Mesothelial cell of epicardium (in vitro differentiated cells): ENCODE measurements at places on chromosomes 4 and X.

DNA sequence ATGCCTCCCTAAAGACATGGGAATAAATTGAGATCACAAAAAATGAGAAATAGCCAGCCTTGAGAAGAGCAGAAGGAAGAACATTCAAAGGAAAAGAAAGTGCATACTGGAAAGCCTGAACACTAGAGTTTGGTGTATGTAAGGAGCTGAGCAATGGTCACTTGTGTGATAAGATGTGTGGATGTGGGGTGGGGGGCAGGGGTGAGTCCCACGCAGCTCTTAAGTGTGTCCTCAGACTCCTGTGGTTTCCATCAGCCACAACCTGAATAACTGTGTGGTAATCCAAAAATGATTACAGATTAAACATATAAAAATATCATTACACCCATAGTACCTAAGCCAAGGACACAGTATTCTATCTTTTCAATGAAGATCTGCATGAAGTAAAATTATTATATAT is 59.9 kb downstream of the ELOVL6 start:
- no peak for DNase-seq

GRCh38 chrX:110310896-110311295 is 7.0 kb downstream of the AMMECR1 start:
- no peak for DNase-seq

GRCh38 chrX:142068365-142068764 is 136.7 kb downstream of the MAGEC2 start:
- DNase-seq, result no peak

DNA sequence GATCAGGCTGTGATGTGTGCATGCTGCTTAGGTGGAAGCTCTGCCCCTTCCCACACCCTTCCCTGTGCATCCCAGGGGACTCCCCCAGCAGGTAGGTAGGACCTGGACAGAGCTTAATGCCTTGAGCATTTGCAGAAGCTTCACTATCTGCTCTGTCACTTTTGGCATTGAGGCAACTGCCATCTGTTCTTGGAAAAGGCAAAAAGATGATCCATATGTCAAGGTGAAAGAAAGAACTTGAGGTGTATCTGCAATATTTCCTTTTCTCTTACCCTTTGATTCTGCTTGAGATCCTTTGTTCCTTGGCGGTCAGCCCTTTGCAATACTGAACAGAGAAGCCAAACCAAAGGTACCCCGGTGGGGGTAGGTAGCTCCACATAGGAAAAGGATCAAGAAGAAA is 37.1 kb upstream of the TBC1D9 start:
- no peak for DNase-seq

DNA sequence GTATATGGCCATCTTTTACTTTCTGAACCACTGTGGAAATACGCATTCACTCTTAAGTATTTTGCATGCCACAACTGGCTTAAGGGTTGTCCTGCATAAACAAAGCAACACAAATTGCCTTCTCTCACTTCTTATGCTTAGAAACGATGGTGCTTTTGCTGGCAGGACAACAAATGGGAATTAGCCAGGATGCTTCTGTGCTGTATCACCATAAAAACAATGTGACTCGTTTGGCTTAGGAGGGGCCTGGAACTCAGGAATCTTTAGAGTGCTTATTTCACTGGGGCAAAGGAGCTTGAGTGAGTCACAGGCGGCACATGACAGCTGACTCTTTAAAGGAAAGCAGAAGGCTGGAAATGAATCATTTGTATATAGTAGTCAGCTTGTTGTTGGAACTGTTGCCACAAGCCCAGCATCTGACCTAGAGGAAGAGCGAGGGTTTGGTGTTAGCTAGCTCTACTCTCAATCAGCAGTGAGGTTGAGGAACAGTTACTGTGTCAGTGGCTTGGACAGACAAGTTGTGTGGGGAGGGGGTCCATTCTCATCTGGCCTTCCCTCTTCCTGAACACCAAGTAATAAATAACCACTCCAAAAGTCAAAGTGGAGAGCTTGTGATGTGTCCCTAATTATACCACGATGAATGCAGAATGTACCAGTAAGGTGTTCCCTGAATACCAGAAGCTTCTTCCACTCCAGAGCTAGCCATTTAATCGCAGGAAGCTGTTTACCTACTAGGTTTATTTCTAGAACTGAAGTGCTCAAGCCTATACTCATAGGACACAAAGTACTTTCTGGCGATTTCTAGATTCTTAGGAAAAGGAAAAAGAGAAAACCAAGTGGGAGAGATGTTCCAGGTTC is 293.1 kb downstream of the CAMK2D start:
- DNase-seq, result no peak

GRCh38 chrX:111041018-111041462 is 55.0 kb upstream of the PAK3 start:
- DNase-seq, result no peak

DNA sequence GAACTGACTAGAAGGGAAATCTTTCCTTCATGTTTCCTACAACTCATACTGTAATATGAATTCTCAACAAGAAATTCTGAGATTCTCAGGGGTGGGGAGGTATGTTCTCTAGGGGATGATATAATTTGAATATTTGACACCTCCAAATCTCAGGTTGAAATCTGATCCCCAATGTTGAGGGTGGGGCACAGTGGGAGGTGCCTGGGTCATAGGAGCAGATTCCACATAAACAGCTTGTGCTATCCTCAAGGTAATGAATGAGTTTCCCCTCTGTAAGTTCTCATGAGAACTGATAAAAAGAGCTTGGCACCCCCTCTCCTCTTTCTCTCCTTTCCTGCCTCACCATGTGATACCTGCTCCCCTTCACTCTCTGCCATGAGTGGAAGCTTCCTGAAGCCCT is 21.5 kb downstream of the FBXW7 start:
- DNase-seq, result no peak

GRCh38 chr4:89572224-89572858 is 264.6 kb downstream of the SNCA start:
- DNase-seq, result no peak

GRCh38 chr4:151314479-151314878 is 10.9 kb downstream of the SH3D19 start:
- DNase-seq, result no peak

DNA sequence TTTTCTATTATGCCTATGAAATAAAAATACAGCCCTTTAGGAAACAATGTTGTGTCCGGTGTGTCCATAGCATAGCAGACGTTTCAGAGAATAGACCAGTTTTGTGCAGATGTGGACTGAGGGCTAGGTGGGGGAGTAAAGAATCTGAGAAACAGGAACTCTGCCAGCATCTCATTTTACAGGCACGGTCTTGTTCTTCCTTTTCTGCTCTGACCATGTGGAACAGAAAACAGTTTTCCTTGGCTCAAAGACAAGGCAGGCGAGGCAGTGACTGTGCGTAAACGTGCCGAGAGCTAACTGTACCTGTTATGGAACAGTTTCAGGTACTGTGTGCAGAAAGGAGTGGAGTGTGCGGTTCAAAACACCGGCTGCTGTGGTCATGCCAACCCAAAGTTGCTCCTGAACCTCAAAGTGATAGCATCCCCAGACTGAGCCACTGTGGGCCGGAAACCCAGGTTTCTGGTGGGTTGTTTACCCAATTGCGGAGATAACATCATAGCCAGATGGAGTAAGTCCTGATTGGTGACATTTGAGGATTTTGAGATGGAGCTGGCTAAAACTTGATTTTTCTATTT is 20.2 kb downstream of the CNGA2 start:
- DNase-seq, result no peak

GRCh38 chr4:168099195-168099594 is 6.9 kb downstream of the ANXA10 start:
- DNase-seq, result no peak

- DNase-seq, result no peak
Observed at GRCh38 chr4:15476396-15476795, 6.7 kb downstream of the CC2D2A start.

GRCh38 chr4:2982012-2982411 is 18.6 kb downstream of the GRK4 start:
- no peak for DNase-seq

DNA sequence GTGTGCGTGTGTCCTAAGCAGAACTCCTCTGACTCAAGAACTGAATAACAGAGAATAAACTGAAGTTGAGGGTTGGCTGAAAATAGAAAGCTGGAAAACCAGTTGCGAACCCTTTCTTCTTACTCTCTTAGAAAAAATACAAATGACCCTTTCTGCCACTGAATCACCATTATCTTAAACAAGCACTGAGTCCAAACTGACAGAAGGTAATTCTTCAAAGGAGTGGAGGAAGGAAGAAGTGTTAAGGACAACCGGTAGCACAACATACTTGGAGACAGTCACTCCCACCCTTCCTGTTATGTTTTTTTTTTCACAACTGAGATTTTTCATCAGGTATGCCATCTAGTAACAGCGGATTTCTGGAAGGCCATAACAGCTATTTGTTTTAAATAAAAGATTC is 38.1 kb downstream of the HELQ start:
- no peak for DNase-seq

DNA sequence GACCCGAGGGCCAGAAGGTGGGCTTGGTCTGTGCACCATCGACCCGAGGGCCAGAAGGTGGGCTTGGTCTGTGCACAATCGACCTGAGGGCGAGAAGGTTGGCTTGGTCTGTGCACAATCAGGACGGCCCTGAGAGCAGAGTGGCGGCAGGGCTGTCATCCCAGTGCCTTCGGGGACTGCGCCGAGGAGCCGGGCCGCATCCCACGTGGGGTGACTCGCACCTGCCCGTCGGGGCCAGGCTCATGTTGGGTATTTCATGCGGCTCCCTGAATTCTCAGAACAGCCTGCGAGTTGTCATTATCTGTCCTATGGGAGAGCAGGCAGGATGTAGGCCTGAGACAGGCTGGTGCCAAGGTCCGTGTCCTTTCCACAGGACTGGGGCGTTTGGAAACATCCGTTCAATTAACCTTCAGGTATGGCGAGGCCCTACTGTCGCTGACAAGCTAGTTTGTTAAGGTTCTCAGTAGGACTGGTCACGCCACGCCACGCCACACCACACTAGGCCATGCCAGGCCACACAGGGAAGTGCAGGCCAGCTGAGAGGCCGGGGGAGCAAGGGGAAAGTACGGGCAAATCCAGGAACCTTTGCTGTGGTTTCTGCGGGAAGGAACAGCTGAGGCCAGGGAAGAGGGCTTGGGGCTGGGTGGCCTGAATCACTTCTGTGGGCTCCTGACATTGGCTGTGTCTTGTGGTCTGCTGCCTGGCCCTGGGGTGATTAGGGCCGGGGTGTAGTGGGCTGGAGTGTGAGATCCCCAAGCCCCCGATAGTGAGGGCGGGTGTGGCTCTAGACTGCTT is 182.9 kb downstream of the AFAP1 start:
- no peak for DNase-seq

- peak; percentile 39 for DNase-seq
Observed at GRCh38 chr4:81786063-81786763, 314.5 kb upstream of the RASGEF1B start.

DNA sequence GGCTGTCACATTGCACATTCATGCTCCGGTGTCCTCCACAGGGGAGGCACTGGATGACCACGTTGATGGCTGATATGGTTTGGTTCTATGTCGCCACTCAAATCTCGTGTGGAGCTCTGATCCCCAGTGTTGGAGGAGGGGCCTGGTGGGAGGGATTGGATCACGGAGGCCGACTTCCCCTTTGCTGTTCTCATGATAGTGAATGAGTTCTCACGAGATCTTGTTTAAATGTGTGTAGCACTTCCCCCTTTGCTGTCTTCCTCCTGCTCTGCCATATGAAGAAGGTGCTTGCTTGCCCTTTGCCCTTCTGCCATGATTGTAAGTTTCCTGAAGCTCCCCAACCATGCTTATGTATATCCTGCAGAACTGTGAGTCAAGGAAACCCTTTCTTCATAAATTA is 22.3 kb upstream of the NAT8L start:
- DNase-seq, result no peak

DNA sequence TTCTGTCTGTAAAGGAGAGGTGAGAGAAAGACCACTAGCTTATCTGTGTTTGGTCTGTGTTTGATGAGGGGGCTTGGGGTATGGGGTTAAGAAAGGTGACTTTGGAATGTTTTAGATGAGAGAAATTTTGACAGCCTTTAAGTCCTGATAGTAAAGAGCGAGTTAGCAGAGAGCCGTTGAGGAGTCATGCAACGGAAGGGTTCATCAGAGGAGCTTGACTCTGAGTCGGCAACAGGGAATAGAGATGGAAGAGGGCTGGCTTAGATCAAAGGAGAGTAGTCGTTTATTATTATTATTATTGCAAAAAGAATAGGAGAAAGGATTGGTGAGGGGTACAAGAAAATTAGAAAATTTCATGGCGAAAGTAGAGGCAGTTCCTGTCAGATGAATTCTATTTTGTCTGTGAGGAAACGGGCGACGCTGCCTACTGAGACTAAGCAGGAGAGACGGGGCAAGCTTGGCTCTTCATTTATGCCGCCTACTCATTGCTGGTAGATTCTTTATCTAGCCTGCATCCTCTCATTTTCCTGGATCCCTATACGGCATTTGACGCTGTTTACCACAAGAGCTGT is 473 bp upstream of the VAMP7 start:
- no peak for DNase-seq

GRCh38 chrX:136146614-136147314 is 569 bp upstream of the FHL1 start:
- no peak for DNase-seq

GRCh38 chrX:39133971-39134370 is 332.7 kb downstream of the MID1IP1 start:
- no peak for DNase-seq

- no peak for DNase-seq
Observed at GRCh38 chr4:110034026-110034393, 121.3 kb downstream of the EGF start.

DNA sequence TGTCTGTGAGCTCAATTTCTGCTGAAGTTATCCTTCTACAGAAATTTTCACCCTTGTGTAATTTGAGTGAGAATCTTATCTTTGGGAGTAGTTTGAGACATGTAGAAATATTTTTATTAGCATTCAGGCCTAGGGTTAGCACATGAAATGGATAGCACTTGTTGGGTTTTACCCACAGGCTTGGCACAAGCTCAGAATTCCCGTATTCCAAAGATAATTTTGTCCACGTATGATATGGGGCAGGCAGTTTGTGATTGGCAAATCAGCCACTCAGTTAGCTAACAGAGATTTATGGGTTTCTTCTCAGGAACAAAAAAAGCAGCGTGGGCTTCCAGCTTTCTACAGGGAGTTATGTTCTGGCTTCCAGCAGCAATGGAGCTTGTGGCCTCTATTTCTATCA is 117.9 kb upstream of the DCAF8L1 start:
- DNase-seq, result no peak

DNA sequence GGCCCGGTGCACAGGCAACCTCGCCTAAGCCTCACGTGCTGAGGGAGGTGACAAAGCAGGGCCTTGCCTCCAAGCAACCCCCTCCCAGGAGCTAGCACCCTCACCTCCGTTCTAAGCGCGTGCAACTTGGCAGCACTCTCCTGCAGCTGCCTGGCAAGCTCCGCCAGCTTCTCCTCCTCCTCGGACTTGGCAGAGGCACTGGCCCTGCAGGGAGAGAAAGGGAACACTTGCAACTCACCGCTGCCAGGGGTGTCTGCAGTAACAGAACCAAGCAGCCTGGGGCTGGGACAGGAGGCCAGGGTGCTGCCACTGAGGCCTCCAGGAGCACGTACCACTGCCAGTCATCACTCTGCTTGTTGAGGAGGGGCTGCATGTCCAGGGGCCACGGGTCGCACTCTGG is 10.3 kb upstream of the TREX2 start:
- DNase-seq, result no peak

GRCh38 chr4:140790765-140791164 is 34.6 kb upstream of the TBC1D9 start:
- no peak for DNase-seq

GRCh38 chrX:32084757-32085156 is 1012.9 kb upstream of the FTHL17 start:
- no peak for DNase-seq
